Brain pericyte (primary cell): ENCODE measurements at places on chromosomes 4 and X.

DNA sequence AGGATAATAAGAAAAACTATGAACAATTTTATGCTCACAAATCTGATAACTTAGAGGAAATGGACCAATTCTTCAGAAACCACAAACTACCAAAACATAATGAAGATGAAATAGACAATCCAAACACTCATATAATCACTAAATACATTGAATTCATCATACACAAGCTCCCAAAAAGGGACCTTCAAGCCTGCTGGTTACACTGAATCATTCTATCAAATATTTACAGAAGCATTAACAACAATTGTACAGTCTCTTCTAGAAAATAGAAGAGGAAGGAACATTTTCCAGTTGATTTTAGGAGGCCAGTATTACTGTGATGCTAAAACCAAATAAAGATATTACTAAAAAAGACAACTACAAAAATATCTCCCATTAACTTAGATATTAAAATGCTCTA is 88.3 kb downstream of the IL15 start:
- DNase-seq, result no peak

DNA sequence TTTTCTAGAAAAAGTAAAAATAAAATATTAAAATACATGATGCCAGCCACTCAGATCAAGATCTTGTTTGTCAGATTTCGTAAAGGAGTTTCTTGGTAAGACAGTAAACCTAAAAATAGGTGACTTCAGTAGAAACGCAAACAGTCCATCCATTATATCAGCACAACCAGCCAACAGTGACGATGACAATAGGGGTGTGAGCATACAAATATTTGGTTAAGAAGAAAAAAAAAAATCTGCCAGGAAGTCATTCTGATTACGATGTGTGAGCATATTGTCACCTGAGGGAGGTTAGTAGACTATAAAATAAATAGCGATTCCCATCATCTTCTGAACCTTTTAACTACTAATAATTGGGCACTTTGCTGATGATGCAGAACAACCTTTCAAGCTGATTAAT is 37.6 kb downstream of the SLC7A11 start:
- no peak for DNase-seq

DNA sequence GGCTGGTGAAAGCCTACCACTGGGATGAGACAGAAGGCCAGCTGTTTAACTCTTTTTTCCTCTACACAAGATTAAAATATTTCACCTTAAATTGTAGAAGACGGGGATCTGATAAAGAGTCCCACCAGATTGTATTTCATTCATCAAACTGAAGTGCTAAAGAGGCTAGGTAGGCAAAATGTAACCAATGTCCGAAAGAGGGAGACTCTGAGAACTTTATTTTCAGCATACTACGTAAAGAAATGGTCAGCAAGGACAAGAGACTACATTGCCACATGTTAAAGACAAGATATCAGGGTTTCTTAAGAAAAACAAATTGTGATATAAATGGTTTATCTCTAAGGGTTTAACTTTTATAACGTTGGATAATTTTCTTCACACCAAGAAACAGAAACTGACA is 71.6 kb upstream of the INPP4B start:
- DNase-seq, result no peak

GRCh38 chr4:83440148-83440814 is 15.3 kb downstream of the HELQ start:
- DNase-seq, result no peak

DNA sequence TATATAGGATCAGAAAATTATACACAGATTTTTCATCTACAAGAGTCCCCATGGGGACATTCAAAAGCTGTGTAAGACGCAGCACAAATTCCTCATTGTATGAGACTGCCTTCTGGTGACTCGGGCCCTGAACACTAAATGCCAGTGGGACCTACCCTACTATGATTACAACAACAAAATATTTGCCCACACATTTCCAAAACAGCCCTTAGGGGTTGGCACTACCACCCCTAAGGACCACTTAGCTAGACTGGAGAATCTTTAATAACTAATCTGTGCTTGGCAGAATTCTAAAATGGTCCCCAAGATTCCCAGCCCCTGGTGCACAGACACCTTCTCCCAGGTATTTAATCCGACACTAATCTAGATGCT is 29.1 kb downstream of the UCHL1 start:
- DNase-seq, result no peak

DNA sequence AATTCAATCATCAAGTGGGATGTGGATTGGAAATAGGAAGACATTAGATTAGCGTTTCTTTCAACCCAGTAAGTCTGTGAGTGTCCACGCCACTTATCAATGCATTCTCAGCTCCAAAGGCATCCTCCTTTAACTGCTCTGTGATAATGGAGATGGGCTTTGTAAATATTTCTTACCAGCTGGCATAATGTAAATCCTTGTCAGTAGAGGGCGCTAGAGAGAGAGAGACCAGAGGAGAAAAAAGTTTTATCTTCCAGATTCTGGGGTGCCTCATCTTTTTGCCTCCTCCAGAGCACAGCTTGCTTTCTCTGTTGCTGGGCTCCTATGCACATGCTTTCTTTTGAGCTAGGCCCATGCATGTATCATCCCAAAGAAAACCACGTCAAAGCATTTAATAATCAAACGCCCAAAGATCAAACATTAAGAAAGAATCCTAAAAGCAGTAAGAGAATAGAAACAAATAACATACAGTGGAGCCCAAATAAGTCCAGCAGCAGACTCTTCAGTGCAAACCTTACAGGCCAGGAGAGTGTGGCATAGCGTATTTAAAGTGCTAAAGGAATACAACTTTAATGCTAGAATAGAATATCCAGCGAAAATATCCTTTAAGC is 9.6 kb upstream of the MTMR1 start:
- DNase-seq, result no peak

- no peak for DNase-seq
Measured at GRCh38 chr4:38275331-38276100, 315.3 kb downstream of the PTTG2 start.

DNA sequence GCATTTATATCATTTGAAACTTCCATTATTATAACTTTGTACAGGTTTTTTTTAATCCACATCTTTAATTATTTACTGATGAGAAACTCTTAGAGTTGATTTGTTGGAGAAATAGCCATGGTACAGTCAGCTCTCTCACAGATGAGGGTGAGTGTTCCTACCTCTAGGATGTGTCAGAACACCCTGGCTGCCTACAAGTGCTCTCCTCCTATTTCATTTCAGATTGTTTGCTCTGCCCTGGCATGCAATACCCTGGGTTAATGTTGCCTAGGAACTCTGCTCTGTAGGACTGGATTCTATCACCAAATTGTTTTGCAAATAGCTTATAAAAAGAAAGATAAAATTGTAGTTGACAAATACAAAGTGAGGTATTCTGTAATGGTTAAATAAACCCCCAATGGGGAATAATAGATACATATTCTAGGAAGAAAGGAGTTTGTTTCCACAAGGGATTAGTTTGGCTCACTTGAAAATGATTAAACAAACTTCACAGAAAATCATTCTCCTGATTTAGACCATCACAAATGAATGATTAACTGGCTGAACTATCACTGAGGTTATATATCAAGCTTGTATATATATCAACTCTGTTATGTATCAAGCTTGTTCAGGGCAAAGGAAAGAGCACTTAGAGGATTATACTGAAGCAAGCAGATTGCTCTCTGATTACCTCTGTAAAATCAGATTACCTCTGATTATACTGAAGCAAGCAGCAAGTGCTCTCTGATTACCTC is 150.0 kb downstream of the PDE5A start:
- DNase-seq, result no peak

GRCh38 chr4:71583971-71584370 is 199.9 kb downstream of the GC start:
- no peak for DNase-seq

DNA sequence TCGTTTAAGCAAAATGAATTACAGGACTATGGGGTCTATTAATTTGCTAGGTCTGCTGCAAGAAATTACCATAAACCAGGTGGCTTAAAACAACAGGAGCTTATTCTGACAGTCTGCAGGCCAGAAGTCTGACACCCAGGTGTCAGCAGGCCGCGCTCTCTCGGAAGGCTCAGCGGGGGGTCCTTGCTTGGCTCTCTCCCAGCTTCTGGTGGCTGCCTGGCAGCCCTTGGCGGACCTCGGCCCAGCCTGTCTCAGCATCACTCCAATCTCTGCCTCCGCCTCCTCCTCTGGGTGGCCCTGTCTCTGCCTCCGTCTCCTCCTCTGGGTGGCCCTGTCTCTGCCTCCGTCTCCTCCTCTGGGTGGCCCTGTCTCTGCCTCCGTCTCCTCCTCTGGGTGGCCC is 580.5 kb upstream of the FAT1 start:
- no peak for DNase-seq

DNA sequence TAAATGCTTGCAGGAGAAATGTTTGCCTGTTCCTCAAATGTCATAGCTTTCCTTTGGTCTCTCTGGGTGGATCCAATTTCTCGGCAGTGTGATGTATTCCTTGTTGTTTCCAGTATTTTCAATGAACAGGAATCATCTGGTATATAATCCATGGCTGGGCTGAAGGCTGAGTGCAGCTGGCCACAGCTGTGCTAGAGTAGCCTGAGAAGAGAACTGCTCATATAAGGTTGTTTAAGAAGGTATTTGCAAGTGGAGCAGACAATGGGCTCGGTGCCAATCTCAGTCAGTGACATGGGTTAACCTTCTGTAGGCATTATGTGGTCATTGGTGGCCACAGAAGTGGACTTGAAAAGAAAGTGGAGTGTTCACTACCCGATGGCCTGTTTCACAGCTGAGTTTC is 390.3 kb downstream of the SPRY1 start:
- no peak for DNase-seq

DNA sequence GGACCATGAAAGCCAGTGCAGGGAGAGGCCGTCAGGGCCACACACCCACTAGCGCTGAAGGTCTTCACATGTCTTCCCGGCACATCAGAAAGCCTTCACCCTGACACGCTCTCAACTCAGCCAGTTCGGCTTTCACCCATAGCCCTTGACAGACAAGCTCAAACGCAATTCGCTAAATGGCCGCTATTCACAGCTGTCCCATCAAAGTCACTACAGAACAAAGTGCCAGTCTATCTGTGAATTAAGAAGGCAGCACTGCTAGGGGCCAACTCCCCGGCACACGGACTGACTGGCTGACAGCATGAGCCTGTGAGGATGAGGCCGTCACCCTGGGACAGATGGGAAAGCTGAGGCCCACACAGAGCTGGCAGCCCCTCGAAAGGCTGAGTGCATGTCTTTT is 45.7 kb downstream of the ACOX3 start:
- no peak for DNase-seq

- DNase-seq, result no peak
Measured at GRCh38 chr4:55107054-55107453, 18.3 kb downstream of the KDR start.

GRCh38 chr4:147782087-147782781 is 50.3 kb downstream of the ARHGAP10 start:
- no peak for DNase-seq

DNA sequence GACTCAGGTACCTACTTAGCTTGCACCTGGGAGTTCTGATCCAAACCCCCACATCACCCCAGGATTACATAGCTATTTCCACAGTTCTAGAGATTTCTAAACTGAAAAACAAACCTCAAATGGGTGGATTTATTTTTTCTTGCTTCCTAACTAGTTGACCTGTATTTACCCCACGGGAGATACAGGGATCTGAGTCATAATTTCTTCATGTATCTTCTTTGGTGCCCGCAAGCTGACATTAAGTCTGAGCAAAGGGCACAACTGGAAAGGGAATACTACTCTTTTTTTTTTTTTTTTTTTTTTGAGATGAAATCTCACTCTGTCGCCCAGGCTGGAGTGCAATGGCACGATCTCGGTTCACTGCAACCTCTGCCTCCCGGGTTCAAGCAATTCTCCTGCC is 10.0 kb upstream of the ELOVL6 start:
- DNase-seq, result no peak

DNA sequence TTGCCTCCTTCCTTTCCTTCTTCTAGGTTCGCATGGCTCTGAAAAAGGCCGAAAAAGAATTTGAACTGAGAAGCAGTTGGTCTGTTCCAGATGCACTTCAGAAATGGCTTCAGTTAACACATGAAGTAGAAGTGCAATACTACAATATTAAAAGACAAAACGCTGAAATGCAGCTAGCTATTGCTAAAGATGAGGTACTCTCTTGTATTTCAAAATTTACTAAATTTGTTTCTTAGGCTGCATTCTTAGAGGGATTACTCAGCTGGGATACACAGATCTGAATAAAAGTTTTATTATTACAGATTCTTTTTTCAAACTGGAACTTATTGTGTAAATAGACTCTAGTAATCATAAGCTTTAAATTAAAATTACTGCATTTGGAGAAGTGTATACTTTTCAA is 146.9 kb downstream of the STIM2 start:
- DNase-seq, result no peak
